ENCODE measurements at places on chromosomes 6 and 20. TPM values are rescaled to one million over a fixed set of nuclear protein-coding genes. Genes with fewer than 3 reads are reported as not detected.

GRCh38 chr20:38838326-38838725, 32.8 kb downstream of the PPP1R16B start:
- DNase-seq = no peak

DNA sequence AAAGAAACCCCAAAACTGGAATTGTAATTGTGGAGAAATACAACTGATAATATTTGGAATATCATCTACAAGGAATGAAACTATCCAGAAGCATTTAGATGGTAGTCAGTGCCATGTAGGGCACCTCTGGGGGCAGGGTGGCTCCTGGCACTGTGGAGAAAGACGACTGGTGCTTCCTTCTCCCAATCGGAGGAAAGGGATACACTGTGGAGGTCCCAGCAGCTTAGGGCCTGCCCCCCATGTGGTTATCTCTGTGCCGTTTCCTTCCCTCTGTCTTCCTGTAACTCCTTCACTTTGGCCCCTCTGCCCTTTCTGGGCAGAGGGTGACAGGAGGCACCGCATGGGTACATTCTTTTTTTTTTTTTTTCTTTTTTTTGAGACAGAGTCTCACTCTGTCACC, 178.4 kb downstream of the MTHFD1L start:
- no peak for DNase-seq

- DNase-seq = no peak
These were observed 20.4 kb downstream of the RNF217 start for GRCh38 chr6:124982669-124983068.

Gene SGK2
- total RNA-seq = 0.76 TPM

Gene BPIFB4
- total RNA-seq = not detected

Gene CLPSL1
- not detected for total RNA-seq
